ENCODE measurements at places on chromosomes 7 and 10. TPM values are rescaled to one million over a fixed set of nuclear protein-coding genes. Genes with fewer than 3 reads are reported as not detected.

The APBB1IP gene
- 1.6 TPM for total RNA-seq

The GIMAP2 gene
- 7.4 TPM for total RNA-seq

- peak; percentile 77 for DNase-seq
Observed at GRCh38 chr10:66931340-66931948, 5.6 kb downstream of the LRRTM3 start.

GRCh38 chr10:124497196-124497881 lies 35.7 kb downstream of the LHPP start:
- DNase-seq = no peak

DNA sequence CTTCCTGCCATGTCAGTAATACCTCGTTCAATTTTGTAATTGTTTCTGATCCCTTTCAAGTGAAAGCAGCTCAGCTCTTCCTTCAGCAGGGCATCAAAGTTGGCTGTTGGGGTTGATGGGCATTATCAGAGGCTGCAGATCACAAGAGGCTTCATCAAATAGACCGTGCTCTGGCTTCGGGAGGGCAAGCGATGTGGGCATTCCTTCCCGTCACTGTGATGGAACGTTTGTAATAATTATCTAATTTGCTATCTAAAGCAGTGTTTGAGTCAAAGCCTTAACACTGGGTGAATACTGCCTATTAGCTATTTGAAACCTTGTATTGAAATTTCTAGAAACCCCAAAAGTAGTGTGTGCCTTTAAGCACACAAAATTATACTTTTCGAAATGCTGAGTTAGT lies 170.1 kb downstream of the OTUD1 start:
- DNase-seq = no peak

GRCh38 chr10:75606203-75606779 lies 174.9 kb downstream of the LRMDA start:
- no peak for DNase-seq

Data from muscle of leg (tissue), 16 donors.